Esophagus muscularis mucosa (tissue), 4 donors: ENCODE measurements at places on chromosomes 1 and 21. TPM values are rescaled to one million over a fixed set of nuclear protein-coding genes. Genes with fewer than 3 reads are reported as not detected.

DNA sequence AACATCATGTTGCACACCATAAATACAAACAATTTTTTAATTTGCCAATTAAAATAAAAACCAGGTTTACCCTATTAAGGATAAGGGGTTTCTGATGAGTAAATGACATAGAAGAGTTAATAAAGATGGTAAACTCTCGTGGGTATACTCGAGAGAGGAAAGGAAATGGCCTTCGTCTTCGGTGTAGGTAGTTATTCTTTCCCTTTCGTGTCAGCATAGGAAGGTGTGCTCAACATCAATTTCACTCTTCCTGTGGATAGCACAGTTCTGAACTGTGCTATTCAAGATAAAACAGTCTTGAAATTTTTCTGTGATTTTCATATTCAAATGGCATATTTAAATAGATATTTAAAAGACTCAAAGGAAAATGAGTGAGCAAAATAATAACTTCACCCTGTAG, 98.2 kb downstream of the RGL1 start:
- no peak overlapping the region for H3K4me3 ChIP-seq
- DNase-seq: no peak
- H3K36me3 ChIP-seq: peaks cover 58% of the 10 kb centered on the region

DNA sequence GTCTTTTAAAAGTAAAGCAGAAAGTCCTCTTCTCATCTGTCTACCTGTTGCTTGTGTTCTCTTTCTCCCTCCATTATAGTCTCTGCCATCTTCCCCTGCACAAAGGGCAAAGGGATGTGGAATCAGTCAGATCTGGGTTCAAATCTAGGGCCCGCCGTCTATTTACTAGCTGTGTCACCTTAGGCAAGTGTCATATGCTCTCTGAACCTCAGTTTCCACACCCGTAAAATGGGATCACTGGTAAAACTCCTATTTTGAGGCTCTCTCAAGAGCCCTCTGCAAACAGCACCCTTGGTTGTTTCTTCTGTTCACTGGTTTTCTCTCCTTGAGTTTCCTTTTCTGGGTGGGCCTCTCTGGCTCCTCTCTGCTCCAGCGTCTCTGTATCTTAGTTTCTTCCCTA, 2.6 kb upstream of the PTPRU start:
- no peak overlapping the region for H3K27ac ChIP-seq
- H3K36me3 ChIP-seq: no peaks in the 10 kb centered on the region
- H3K4me1 ChIP-seq: peaks cover 16% of the 10 kb centered on the region
- no peaks in the 10 kb centered on the region for H3K27me3 ChIP-seq
- no peak overlapping the region for H3K4me3 ChIP-seq

- H3K27me3 ChIP-seq: no peaks in the 10 kb centered on the region
- no peak overlapping the region for H3K27ac ChIP-seq
- no peak overlapping the region for H3K4me3 ChIP-seq
- no peak for DNase-seq
- H3K36me3 ChIP-seq: peaks cover 58% of the 10 kb centered on the region
- peaks cover 5% of the 10 kb centered on the region for H3K4me1 ChIP-seq
These were observed 27.8 kb upstream of the PWP2 start for GRCh38 chr21:44079446-44079845.

GRCh38 chr1:37242501-37242900, 208.2 kb upstream of the GRIK3 start:
- no peaks in the 10 kb centered on the region for H3K36me3 ChIP-seq
- DNase-seq: no peak
- no peaks in the 10 kb centered on the region for H3K4me1 ChIP-seq

DNA sequence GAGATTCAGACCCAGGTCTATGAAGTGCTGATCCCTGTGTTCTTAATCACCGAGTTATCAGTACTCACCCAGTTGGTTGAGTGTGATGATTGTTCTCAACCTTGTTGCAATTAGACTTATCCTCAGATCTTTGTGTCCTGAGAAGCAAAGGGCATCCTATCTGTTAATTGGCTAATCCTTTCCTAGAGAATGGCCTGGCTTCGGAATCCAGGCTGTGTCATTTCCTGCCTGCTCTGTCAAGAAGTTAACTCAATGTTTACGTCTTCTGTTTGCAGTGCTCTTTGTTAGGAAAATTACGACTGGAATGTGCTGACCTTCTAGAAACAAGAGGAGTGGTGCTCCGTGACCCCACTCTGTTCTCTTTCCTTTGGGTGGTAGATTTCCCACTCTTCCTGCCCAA, 14.7 kb downstream of the GAS5 start:
- DNase-seq: no peak
- peak overlapping the region; percentile 51 for H3K27ac ChIP-seq
- peaks cover 70% of the 10 kb centered on the region for H3K36me3 ChIP-seq
- peaks cover 14% of the 10 kb centered on the region for H3K4me1 ChIP-seq

The APCS gene
- total RNA-seq: not detected

The GPR3 gene
- total RNA-seq: 0.13 TPM

DNA sequence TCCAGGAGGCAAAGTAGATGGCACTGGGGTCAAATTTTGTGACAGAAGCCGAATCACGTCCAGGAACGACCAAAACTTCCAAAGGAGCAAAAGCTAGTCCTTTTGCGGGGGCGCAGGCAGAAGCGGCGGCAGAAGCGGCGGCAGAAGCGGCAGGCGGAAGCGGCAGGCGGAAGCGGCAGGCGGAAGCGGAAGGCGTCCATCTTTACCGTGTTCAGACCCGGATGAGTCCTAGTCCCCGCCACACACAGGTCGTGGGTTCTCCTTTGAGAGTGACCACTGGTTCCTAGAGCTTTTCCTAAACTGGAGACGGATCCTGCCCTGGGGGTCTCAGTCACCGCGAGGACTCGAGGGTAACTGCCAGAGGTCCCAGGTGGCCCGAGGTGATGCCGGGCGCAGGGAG, 53.6 kb downstream of the POFUT2 start:
- no peaks in the 10 kb centered on the region for H3K36me3 ChIP-seq
- peaks cover 2% of the 10 kb centered on the region for H3K4me1 ChIP-seq
- H3K27ac ChIP-seq: no peak overlapping the region
- H3K27me3 ChIP-seq: peaks cover 8% of the 10 kb centered on the region

The OR2L3 gene
- total RNA-seq: not detected

- H3K4me3 ChIP-seq: no peak overlapping the region
- no peak overlapping the region for H3K27ac ChIP-seq
- peaks cover 10% of the 10 kb centered on the region for H3K4me1 ChIP-seq
- no peak for DNase-seq
- no peaks in the 10 kb centered on the region for H3K27me3 ChIP-seq
These were observed 166.0 kb upstream of the C8B start for GRCh38 chr1:57131701-57132394.

The CLDN8 gene
- not detected for total RNA-seq

- H3K27ac ChIP-seq: no peak overlapping the region
- no peaks in the 10 kb centered on the region for H3K27me3 ChIP-seq
- no peaks in the 10 kb centered on the region for H3K36me3 ChIP-seq
These were observed 90.4 kb upstream of the ZC3H11B start for GRCh38 chr1:219703368-219703639.

DNA sequence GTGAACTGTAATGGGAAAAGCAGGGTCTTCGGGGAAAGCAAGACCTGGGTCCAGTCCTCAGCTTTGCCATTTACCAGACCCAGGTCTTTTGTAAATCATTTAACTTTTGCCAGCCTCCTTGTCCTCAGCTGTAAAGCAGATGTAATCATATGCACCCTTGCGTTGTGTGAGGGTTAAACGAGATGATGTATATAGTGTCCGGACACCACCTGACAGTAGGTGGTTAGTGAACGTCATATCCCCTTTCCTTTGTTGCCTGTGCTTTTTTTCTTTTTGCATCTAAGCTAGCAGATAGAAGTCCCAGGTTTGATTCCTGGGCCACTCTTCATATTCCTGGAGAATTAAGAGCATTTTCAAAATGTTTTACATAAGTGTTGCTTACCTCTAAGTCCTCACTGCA, 28.5 kb downstream of the IL12RB2 start:
- no peak overlapping the region for H3K27ac ChIP-seq
- H3K4me3 ChIP-seq: no peak overlapping the region
- DNase-seq: no peak
- H3K4me1 ChIP-seq: peaks cover 13% of the 10 kb centered on the region
- H3K36me3 ChIP-seq: no peaks in the 10 kb centered on the region

The FAM163A gene
- total RNA-seq: 0.50 TPM

DNA sequence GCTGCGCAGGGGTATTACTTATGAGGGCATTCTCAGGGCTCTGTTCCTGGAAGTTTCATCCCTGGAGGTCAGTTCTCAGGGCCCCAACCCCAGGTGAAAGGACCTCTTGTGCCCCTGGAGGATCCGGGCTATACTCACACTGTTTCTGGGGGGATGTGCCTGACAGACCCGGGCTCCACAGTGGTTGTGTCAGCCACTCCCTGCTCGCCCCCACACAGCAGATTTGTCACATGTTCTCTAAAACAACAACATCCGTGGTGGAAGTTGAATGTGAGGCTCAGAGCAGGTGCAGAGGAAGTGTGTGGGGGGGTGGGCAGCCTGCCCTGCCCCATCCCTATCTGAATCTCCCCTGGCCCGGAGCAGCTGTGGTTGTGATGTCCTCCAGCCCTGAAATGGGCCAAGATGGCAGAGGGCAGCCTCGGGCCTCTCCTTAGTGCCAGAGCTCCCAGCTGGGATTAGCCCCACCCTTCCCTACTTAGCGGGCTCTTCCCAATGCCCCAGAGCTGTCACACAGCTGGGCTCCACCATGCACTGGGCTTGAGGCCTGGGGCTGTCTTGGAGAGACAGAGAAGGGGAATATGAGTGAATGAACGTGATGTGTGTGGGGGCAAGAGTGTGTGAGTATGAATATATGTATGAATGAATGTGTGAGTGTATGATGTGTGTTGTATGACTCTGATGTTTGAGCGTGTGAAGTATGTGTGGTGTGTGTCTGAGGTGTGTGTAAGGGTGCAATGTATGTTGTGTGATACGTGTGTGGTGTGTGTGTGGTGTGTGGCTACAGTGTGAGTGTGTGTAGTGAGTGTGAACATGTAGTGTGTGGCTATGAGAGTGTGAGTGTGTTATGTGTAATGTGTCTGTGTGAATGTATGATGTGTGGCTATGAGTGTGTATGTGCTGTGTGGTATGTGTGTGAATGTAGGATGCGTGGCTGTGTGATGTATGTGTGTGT, 1.5 kb upstream of the FCMR start:
- H3K4me1 ChIP-seq: no peaks in the 10 kb centered on the region
- no peak for DNase-seq
- H3K27ac ChIP-seq: no peak overlapping the region
- H3K36me3 ChIP-seq: no peaks in the 10 kb centered on the region
- no peaks in the 10 kb centered on the region for H3K27me3 ChIP-seq
- no peak overlapping the region for H3K4me3 ChIP-seq

The ARHGEF2 gene
- 130 TPM for total RNA-seq

GRCh38 chr1:4551706-4552105, 102.7 kb upstream of the AJAP1 start:
- no peaks in the 10 kb centered on the region for H3K27me3 ChIP-seq
- H3K4me3 ChIP-seq: no peak overlapping the region
- no peak overlapping the region for H3K27ac ChIP-seq
- no peaks in the 10 kb centered on the region for H3K4me1 ChIP-seq
- no peaks in the 10 kb centered on the region for H3K36me3 ChIP-seq

The HEYL gene
- 8.8 TPM for total RNA-seq

The ALG14 gene
- total RNA-seq: 0.65 TPM

DNA sequence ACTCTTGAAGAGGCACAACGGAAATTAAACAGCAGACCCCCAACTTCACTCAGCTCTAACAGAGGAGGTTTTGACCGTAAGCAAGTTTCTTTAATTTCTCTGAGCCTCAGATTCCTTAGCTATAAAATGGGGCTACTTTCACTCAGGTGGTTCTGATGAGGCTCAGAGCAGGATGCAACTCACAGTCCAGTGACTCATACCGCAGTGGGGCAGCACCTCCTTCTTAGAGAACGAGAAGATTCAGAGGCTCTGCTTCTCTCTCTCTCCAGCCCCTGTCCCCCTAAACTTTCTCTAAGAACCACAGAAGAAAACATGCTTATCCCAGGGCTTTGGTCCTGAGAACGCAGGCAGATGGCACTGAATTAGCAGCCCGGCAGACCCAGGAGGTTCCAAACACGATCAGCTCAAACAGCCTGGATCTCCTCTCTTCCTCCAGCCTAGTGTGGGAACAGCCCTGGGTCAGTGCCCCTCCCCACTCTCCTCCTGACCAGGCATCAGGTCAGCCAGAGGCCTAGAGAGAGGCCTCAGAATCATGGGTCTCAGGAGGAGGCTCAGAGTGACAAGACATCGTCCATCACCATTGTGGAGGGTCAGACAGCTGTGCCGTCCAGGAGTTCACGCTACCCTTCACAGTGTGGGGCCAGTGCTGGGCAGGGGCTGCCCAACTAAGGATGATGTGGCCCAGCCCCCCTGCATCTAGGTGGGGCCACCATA, 433.0 kb downstream of the PTPRU start:
- H3K27ac ChIP-seq: no peak overlapping the region
- H3K27me3 ChIP-seq: peaks cover 42% of the 10 kb centered on the region
- no peaks in the 10 kb centered on the region for H3K4me1 ChIP-seq
- peak; percentile 77 for DNase-seq
- H3K36me3 ChIP-seq: no peaks in the 10 kb centered on the region

The MROH7 gene
- total RNA-seq: 13.1 TPM

GRCh38 chr1:191222206-191222605, 744.5 kb upstream of the BRINP3 start:
- no peaks in the 10 kb centered on the region for H3K27me3 ChIP-seq
- DNase-seq: no peak
- H3K27ac ChIP-seq: no peak overlapping the region
- no peaks in the 10 kb centered on the region for H3K4me1 ChIP-seq
- H3K4me3 ChIP-seq: no peak overlapping the region

The TPR gene
- 67.7 TPM for total RNA-seq

The UMODL1 gene
- total RNA-seq: not detected

The NAV1 gene
- total RNA-seq: 35.5 TPM

The S100A12 gene
- total RNA-seq: 33.1 TPM

DNA sequence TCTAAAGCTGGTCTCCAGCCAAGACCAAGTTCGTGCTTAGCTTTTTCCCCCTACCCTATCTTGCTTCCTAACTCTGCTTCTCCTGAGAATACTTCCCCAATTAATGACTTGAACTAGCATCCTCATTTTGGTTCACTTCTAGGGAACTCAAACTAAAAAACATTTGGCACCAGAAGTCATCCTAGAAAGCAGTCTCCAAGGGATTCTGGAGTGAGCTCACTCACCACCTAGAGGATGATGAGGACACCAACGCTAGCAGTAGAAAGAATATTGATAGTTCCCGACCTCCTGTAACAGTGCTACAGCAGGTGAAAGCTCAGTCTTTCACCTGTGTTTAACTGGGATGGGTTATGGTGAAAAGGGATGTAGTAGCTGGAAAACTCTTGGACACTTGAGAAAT, 4.7 kb upstream of the PSMB2 start:
- H3K4me3 ChIP-seq: no peak overlapping the region
- peaks cover 5% of the 10 kb centered on the region for H3K4me1 ChIP-seq
- H3K36me3 ChIP-seq: no peaks in the 10 kb centered on the region
- no peak for DNase-seq
- H3K27me3 ChIP-seq: no peaks in the 10 kb centered on the region
- no peak overlapping the region for H3K27ac ChIP-seq

DNA sequence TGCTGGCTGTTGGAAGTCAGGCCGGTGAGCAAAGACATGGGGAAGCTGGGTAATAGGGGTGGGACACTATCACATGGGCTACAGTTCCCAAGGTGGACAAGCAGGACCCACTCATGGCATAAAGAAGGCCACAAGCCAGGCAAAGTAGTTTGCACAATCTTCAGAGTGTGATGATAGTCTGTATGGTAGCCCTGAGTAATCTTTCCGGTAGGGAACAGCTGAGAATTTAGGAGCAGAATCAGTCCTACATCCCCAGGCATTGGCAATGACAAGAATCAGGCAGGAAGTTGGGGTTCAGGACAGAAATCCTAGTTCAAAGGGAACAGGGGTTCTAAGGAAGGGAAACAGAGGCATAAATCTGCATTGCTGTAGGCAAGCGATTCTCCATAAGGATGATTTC, 23.9 kb upstream of the SPATA6 start:
- peaks cover 22% of the 10 kb centered on the region for H3K4me1 ChIP-seq
- DNase-seq: no peak
- no peak overlapping the region for H3K4me3 ChIP-seq
